A549 treated with Mapracorat at 1 μM for 4 hours (cell line): ENCODE measurements at places on chromosomes 1 and 21. TPM values are rescaled to one million over a fixed set of nuclear protein-coding genes. Genes with fewer than 3 reads are reported as not detected.

CSF3R gene
- not detected in 5 replicates for total RNA-seq

PRPF38A gene
- total RNA-seq: 15.5 to 23.9 TPM (median 21.8 TPM) in 5 replicates

GBP5 gene
- 0.06 to 0.09 TPM (median 0.06 TPM) in 3 of 5 replicates, not detected in the others for total RNA-seq

BMP8A gene
- total RNA-seq: 0.18 to 0.22 TPM in 2 of 5 replicates, not detected in the others

KIF17 gene
- total RNA-seq: 1.6 to 2.7 TPM (median 2.1 TPM) in 5 replicates

BEND5 gene
- not detected in 5 replicates for total RNA-seq

DCST1 gene
- not detected in 5 replicates for total RNA-seq

OR2L8 gene
- total RNA-seq: not detected in 5 replicates

ASPM gene
- 17.5 to 24.6 TPM (median 23.3 TPM) in 5 replicates for total RNA-seq

ANKRD35 gene
- total RNA-seq: 0.04 to 0.08 TPM (median 0.05 TPM) in 3 of 5 replicates, not detected in the others

FCRL4 gene
- not detected in 5 replicates for total RNA-seq

ERO1B gene
- 2.7 to 3.4 TPM (median 2.8 TPM) in 5 replicates for total RNA-seq

LCE2C gene
- not detected in 5 replicates for total RNA-seq

RPTN gene
- total RNA-seq: not detected in 5 replicates

MLLT11 gene
- 13.2 to 16.7 TPM (median 16.1 TPM) in 5 replicates for total RNA-seq

LIN9 gene
- total RNA-seq: 6.0 to 7.8 TPM (median 7.5 TPM) in 5 replicates

VHLL gene
- not detected in 5 replicates for total RNA-seq

CD46 gene
- total RNA-seq: 86.0 to 121 TPM (median 105 TPM) in 5 replicates

PRMT6 gene
- not detected in 5 replicates for total RNA-seq
